ENCODE measurements at places on chromosomes 4 and X. TPM values are rescaled to one million over a fixed set of nuclear protein-coding genes. Genes with fewer than 3 reads are reported as not detected.

- DNase-seq, result no peak
Observed at GRCh38 chr4:183352546-183352945, 30.3 kb upstream of the CLDN24 start.

CCDC110 gene
- not detected for total RNA-seq

TRPC5OS gene
- total RNA-seq, result not detected

GRCh38 chr4:76723924-76724323 is 174.0 kb downstream of the SOWAHB start:
- DNase-seq, result peak; percentile 28

ADGRA3 gene
- total RNA-seq, result 63.2 TPM

GRCh38 chr4:131644619-131645018 is 1504.5 kb upstream of the PCDH10 start:
- DNase-seq, result peak; percentile 13

PPBP gene
- not detected for total RNA-seq

DNA sequence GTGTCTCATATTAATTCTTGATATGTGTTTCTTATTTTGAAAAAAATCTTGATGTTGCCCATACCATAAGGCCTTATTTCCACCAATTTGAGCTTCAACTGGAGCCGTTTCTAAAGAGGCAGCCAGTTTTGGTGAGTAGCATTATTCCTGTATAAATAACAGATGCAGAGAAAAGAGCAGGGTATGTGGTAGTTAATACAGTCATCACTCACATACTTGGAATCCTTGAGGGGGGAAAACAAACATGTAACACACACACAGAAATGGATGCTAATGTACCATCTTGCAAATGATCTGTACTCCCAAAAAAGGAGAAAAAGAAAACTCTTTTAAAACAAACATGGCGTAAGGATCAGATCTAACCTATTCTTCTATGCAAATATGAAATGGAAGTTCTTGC is 389.7 kb downstream of the GPM6A start:
- no peak for DNase-seq

GRCh38 chr4:32196950-32197688 is 1477.0 kb downstream of the PCDH7 start:
- no peak for DNase-seq

GRCh38 chrX:82208975-82209374 is 1007.1 kb downstream of the SH3BGRL start:
- DNase-seq, result no peak

- DNase-seq, result no peak
Observed at GRCh38 chr4:168514249-168514852, 17.5 kb downstream of the PALLD start.

- no peak for DNase-seq
Observed at GRCh38 chrX:120365968-120366367, 4.1 kb downstream of the ATP1B4 start.

SYTL4 gene
- total RNA-seq, result 16.0 TPM

CLDN34 gene
- 0.39 TPM for total RNA-seq

GRCh38 chrX:25158635-25159034 is 142.9 kb upstream of the ARX start:
- DNase-seq, result no peak

GRCh38 chr4:158588285-158588684 is 66.6 kb downstream of the RXFP1 start:
- no peak for DNase-seq

- peak; percentile 77 for DNase-seq
Observed at GRCh38 chr4:124711471-124712371, 811 bp downstream of the ANKRD50 start.

- DNase-seq, result no peak
Observed at GRCh38 chr4:128161138-128161537, 100.0 kb downstream of the LARP1B start.

GRCh38 chr4:71266090-71266794 is 72.6 kb upstream of the SLC4A4 start:
- no peak for DNase-seq

CXCL8 gene
- total RNA-seq, result 404 TPM

DNA sequence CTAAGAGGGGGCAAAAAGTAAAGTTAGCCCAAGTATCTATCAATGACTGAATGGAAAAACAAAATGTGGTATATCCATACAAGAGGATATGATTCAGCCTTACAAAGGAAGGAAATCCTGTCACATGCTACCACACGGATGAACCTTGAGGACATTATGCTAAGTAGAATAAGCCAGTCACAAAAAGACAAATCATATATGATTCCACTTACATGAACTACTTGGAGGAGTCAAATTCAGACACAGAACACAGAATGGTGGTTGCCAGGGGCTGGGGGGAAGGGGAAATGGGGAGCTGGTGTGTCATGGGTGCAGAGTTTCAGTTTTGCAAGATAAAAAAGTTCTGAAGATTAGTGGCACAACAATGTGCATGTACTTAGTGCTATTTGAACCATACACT is 101.8 kb downstream of the SH3KBP1 start:
- DNase-seq, result no peak

- DNase-seq, result no peak
Observed at GRCh38 chrX:95346856-95347255, 1337.8 kb upstream of the DIAPH2 start.

TCP11X2 gene
- not detected for total RNA-seq

DNA sequence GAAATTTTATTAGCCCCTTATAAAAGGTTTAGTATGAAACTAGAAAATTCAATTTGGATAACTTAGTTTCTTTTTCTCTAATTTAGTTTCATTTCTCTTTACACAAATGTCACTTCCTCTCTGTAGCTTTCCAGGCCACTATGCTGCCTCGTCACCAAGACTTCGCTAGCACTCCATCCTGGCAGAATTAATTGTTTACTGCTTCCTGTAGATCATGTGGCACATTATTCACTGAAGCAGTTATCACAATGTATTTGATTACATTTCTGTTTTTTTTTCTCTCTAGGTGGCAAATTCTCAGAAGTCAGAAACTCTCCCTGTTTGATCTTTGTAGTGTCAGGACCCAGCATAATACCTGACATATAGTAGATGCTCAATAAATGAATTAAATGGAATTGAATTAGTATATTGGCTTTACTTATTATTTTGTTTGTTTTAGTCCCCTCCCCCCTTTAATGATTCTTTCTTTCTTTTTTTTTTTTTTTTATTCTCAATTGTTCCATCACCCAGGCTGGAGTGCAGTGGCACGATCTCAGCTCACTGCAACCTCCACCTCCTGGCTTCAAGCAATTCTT is 9.3 kb upstream of the SAT1 start:
- DNase-seq, result no peak

FAAH2 gene
- 10.3 TPM for total RNA-seq

CXCL5 gene
- total RNA-seq, result 1,906 TPM

CLOCK gene
- total RNA-seq, result 13.3 TPM

- DNase-seq, result no peak
Observed at GRCh38 chr4:102438396-102439235, 62.5 kb upstream of the NFKB1 start.

GRCh38 chrX:54181202-54181953 is 1.7 kb downstream of the FAM120C start:
- no peak for DNase-seq

GRCh38 chr4:91734682-91735081 is 569.1 kb upstream of the GRID2 start:
- no peak for DNase-seq

FAM47E gene
- total RNA-seq, result 0.57 TPM

GRCh38 chrX:123223859-123224258 is 39.8 kb downstream of the GRIA3 start:
- DNase-seq, result no peak

- DNase-seq, result peak; percentile 20
Observed at GRCh38 chrX:65706041-65706828, 38.8 kb downstream of the MSN start.

GRCh38 chrX:153416781-153417450 is 5.6 kb downstream of the ZFP92 start:
- no peak for DNase-seq

- no peak for DNase-seq
Observed at GRCh38 chrX:139554991-139555675, 24.6 kb downstream of the F9 start.

DNA sequence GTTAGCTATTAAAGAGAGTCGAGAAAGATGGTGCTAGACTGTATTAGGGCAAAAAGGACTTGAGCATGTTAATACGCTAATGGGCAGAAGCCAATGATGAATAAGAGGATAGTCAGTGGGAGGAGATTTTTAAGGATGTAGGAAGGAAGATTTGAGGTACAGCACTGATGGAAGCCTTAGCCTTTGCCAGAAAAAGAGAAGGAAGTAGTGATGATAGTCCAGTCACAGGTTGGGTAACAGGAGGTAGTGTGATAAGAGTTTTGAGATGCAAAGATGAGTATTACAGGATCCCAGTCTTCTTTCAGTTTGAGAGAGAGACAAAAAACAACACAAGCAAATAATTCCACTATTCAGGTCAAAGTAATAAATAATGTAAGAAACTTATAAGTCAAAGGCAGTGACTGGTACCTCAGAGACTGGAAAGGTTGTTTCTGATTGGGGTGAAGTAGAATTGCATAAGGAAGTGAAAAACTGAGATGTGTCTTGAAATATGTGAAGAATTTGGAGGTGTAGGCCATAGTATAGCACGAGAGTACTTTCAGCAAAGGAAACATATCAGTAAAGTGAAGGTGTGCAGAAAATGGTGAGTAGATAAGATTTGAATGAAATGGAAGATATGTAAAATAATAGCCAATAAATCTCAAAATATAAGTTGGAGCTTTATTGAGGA is 22.1 kb upstream of the NDNF start:
- no peak for DNase-seq

DNA sequence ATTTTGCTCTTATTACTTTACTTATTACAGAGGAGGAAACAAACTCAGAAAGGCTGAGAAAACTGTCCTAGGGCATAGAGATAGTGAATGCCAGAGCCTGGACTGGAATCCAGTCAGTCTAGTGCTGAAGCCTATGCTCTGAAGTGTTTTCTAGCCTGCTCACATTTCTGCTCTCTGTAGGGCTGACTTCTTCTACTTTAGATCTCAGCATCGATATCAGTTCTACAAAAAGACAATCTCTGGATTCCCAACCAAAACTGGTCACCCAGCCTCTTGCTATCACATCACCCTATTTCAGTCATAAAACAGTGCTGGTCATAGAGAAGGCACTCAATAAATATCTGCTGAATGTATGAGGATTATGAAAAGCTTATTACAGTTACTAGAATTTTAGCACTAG is 87.2 kb downstream of the FAM13A start:
- no peak for DNase-seq
